CD4-positive, alpha-beta T cell treated with Interleukin-1 beta for 1 hour (primary cell): ENCODE measurements at places on chromosomes 5 and 9.
A peak's percentile ranks its signal among the peaks of the same experiment; 100 is the strongest.

GRCh38 chr5:5321137-5321536 lies 101.3 kb upstream of the ICE1 start:
- DNase-seq, result no peak

GRCh38 chr9:126470241-126470993 lies 143.3 kb upstream of the LMX1B start:
- no peak for DNase-seq

DNA sequence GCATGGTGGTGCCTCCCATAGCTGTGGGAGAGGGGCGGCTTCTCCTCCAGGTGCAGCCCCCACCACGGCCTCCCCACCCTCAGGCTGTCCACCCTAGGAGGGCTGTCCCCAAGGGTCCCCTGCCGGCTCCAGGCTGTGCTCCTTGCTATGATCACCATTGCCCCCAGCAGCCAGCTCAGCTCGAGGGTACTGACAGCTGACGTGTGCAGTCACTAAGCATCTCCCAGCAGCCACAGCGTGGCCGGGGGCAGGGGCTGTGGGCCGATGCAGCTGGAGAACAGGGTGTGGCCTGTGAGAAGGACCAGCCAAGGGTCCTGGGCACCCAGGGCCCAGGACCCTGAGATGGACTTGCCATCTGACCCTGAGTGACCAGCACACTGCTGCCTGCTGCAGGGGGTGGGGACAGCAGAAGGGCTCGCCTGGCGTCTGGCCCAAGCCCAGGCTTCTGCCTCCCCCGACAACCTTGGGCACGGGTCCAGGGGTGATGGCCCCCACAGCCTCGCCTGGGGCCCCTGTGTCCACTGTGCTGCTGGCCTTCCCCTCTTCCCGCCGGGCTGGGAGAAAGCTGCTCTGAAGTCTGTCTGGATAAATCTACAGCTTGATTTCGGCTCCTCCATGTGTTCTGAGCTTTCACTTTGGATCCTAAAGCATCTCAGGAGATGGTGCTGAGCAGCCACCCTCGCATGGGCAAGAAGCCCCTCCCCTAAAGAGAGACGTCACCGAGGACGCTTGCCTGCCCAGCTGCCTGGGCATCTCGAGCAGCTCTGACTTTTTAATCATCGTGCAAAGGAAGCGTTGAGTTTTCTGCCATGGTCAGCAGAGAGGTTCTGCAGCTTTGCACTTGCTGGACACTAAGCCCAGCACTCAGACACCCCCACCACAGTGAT lies 5.5 kb downstream of the KCNT1 start:
- no peak for DNase-seq

DNA sequence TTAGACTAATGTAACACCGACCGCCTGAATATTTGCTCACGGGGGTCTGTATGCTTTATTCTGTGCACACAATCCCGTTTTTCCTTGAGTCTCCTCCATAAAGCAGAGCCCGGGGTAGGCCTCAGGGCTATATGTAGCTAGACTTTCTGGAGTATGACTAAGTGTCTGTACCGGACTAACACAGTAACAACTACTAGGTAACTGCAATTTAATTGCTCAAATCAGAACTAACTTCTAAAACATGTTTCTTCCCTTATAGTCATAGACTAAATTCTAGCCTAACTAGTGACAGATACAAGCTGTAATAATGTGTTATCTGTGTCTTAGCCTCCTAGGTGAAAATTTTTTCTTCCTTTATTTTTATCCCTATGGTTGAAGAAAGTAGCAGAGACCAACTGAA lies 2.1 kb downstream of the REEP5 start:
- no peak for DNase-seq

GRCh38 chr5:171649075-171649401 lies 136.6 kb upstream of the SMIM23 start:
- DNase-seq, result no peak

DNA sequence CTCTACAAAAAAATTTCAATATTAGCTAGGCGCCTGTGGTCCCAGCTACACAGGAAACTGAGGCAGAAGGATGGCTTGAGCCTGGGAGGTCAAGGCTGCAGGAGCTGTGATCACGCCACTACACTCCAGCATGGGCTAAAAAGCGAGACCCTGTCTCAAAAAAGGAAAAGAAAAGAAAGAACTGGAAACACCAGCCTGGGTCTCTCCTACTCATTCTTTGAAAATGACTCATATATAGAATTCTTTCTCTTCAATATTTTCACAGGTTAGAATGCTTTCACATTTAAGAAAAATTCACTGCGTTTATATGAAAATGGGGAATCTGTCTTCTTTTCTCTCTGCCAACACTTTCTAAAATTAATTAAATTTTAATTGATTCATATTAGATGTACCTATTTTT lies 115.6 kb downstream of the TRPM6 start:
- DNase-seq, result no peak

GRCh38 chr5:96614110-96614691 lies 48.0 kb upstream of the CAST start:
- DNase-seq, result peak; percentile 24

DNA sequence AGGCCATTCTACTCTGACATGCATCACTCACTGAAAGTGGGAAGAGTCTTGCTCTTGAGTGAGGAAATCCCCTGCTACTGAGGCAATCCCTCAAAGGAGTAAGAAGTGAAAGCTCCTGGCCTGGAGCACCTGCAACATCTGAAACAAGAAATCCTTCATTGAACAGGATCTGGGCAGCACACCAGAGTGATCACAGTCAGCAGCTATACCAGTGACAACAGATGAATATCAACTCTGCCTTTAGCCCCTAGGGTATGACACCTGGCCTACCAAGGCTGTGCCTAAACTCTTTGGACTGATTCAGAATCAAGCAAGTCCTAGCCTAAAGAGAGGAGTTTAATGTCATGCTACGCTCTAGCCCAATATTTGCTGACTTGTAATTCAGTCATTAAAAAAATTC lies 156.2 kb upstream of the CCDC152 start:
- no peak for DNase-seq

GRCh38 chr5:137617528-137618205 lies 118.2 kb downstream of the KLHL3 start:
- no peak for DNase-seq

DNA sequence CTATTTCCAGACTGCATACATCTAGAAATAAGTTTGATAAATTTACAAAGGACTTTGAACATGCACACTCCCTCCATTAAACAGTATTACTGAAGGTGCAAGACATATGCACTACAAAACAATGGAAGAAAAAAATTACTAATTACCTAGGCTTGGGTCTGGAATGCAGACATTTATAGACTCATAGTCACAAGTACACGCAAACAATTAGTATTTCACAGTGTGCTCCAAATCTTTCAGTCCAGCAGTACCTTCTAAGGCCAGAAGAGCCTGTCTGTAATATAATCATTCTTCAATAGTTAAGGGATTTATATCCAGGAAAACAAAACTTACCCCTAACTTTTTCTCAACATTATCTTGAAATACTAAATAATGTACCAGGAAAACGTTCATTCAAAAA lies 11.2 kb downstream of the RICTOR start:
- no peak for DNase-seq
